ENCODE measurements at places on chromosomes 2 and 18.

- DNase-seq = no peak
These were observed 267.9 kb downstream of the FBXO15 start for GRCh38 chr18:73879766-73880165.

DNA sequence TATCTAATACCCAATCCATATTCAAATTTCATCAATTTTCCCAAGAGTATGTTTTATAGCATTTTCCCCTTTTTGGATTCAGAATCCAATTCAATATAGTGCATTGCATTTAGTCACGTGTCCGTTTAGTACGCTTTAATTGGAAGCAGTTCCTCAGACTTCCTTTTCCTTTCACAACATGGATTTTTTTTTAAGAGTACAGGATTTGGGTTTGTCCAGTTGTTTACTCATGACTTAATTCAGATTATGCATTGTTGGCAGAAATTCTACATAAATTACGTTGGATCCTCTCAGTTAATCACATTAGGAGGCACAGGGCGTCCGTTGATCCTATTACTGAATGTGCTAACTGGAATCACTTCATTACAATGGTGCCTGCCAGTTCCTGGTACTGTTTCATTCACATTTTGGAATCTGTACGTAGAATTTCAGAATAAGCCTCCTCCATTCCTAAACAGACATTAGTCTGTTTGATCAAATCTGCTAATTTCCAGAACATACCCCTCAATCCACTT, 70.0 kb upstream of the ATIC start:
- DNase-seq = no peak

DNA sequence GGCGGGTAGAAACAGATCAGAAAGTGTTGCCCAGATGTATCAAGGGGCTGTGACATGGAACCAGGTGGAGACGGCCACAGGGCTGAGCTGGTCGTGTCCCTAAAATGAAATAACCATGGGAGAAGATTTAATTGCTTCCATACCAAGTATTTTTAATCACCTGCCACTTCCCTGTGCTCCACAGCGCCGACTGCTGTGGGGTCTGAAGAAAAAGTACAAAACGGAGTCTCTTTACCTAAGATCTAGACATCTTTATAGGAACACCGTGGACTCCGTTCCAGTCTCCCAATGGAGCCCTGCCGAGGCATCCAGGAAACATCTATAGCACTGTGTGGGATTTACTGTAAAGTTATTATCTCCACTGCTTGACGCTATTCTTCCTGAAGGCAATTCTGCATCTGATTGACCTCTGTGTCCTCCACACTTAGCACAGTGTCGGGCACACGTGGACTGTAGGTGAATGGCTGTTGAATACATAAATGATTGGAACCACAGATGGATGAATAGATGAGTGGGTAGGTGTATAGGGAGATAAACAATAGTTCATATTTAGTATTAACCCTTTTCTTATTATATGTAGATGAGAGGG, 21.6 kb upstream of the GYPC start:
- DNase-seq = no peak

GRCh38 chr18:28522236-28522635, 345.3 kb upstream of the CDH2 start:
- no peak for DNase-seq

GRCh38 chr2:233418052-233418760, 63.9 kb downstream of the DGKD start:
- DNase-seq = no peak
